ENCODE measurements at places on chromosomes 3 and 15.

DNA sequence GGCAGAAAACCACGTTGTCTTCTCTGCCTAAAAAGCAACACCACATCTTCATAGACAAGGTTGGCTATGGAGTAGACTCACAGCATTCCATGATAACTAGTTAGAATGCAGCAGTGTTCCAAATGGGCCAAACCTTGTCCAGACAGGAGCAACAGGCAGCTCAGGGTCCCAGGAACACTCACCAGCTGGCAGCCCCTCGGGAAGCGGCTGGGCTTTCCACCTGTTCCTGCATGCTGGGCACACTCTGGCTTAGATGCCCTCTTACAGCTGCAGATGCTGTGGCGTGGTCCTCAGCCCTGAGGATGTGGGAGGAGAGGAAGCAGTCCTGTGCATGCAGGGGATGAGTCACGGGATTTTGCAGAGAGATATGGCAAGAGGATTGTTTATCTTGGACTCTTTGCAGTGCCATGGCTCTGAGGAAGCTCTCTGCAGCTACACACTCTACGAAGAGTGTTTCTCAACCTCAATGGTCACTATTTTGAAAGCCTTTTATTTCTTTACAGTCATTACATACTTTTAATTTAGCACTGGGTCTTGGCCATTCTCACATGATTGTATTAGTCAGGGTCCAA lies 11.3 kb downstream of the NRROS start:
- peak; percentile 99 for ATAC-seq

- ATAC-seq, result no peak
Measured at GRCh38 chr15:100468285-100468684, 60.5 kb downstream of the CERS3 start.

DNA sequence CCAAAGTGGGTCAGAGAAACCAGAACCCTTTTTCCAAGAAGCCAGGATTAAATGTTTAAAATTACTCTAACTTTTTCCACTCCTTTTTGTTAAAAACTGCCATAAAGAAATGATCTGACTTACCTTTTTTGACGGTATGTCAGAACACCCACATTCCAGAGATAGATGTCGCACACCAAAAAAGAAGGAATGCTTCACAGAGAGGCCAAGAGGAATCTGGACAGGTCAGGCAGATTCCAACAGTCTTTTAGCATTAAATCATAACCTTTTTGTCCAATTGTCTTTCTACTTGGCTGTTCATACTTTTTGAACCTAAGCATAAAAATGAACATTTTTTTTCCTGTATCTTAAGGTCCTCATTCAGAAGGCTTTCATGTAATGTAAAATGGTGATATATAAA lies 846.9 kb downstream of the NSUN3 start:
- no peak for ATAC-seq

GRCh38 chr3:123524981-123525380 lies 59.9 kb downstream of the HACD2 start:
- no peak for ATAC-seq

- ATAC-seq, result peak; percentile 40
Measured at GRCh38 chr3:149010504-149010951, 19.2 kb downstream of the GYG1 start.

DNA sequence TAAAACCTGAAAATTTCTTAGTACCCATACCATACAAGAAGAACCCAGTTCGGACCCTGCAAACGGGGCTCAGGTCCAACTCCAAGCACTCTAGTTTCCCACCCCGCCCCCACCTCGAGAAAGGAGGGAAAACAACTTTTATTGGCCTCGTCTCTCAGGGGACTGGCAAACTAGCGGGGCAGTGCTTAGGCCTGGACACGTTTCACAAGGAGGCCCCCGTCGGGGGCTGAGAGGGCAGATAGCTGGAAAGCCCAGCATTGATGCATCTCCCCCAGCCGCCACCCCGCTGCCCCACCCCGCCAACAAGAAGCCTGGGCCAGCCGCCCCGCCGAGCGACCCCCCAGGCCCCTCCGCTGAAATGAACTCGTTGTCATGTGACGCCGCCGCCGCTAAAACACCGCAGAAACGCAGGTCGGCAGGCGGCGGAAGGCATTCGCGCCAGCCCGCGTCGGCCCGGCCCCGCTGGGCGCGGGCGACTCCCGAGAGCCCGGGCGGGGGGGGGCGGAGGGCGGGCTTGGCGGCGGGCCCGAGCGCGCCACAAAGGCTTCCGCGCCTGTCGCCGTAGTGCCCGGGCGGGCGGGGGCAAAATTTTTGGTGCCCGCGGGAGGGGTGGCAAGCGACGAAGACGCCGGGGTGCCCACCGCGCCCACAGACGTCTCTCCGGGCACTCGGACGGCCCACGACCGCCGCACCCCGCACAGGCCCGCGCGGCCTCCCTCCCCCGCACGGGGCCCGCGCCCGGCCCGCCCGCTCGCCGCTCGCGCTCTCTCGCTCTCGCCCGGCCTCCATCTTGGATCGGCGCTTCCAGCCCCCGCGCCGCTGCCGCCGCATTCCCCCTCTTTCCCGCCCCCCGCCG lies 634 bp downstream of the STAG1 start:
- ATAC-seq, result peak; percentile 47

GRCh38 chr15:62821384-62822131 lies 221.0 kb upstream of the TPM1 start:
- no peak for ATAC-seq

DNA sequence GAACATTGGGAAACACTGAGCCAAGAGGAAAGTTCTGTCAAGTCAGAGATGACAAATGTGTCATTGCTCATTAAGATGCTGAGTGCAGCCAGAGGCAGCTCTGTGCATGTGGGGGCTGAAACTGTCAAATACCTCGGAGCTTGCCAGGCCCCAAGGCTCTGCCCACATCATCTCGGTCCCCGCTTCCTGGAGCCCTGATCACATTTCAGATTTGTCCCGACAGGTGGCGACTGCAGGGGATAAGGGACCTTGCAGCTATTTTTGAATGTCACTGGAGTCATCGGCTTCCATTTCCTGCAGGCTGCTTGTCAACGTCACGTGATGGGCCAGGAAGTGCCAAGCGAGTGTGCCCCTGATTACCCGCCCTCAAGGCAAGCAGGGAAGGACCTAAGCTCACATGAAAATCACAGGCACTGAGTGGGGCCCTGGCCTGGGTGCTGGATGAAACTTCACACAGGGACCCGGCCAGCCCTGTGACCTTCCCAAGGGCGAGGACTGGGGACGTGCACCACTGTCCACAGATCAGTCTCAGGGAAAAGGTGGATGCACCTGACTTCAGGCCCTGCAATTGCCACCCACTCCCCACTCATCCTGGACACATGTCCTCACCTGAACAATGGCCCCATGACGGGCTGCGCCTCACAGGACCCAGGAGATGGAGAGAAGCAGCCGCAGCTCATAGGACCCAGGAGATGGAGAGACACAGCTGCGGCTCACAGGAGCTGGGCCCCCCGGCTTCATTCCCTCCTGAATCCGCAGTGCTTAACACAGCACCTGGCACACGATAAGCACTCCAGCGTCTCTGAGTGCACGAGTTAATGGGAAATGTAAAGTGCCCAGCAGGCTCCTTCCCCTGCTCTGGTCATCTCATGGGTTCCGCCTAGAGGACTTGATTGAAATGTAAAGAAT lies 73.4 kb downstream of the NUP210 start:
- no peak for ATAC-seq

GRCh38 chr3:55449527-55449926 lies 37.6 kb downstream of the WNT5A start:
- no peak for ATAC-seq

- no peak for ATAC-seq
Measured at GRCh38 chr3:25911525-25912295, 121.8 kb downstream of the OXSM start.
